Activated T-cell treated with anti-CD3 and anti-CD28 coated beads for 1 hour (primary cell): ENCODE measurements at places on chromosomes 6 and 20.

DNA sequence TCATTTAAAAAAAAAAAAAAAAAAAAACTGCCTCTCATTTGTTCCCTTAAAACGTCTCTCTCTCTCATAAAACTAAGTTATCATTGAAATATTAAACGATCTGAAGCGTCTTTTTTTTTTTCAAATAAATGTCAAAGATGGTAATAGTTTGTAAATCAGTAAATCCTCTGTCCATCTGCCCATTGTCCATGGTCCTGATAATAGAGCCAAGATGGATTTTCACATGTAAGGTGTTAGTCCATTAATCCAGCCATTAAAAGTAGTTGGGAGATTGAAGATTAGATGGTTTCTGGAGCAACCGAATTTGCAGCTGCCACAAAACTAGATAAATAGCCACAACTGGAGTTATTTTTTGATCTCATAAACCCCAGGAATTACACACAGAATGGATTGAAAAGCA lies 145.8 kb upstream of the SNX9 start:
- no peak for DNase-seq

DNA sequence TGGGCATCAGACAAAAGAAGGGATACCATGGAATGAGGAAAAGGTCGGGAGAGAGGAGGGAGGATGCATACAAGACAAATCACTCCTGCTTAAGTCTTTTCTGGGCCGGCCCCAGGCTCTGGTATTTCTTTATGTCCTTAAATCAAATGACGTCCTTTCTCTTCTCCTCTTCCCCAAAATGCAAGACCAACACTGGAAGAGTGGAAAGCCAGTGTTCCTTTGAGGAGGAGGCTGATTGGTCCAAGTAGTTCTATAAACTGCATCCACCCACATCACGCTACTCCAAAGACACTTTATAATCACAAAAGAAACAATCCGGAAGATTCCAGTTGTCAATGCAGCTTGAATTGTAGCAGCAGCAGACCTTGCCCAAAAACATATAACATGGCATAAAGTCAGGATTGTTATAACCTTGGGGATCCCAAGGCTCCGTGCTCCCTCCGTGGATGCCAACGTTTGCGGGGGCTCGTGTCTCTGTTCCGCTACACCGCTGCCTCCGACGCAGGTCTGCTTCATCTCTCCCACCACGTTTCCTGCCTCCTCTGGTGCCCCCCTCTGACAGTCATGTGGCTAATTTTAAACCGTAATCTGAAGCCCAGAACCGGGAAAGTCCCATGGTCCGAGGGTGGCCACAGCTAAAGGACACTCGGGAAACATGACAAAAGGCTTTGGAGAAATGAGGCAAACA lies 47.1 kb downstream of the MCUR1 start:
- peak; percentile 24 for DNase-seq

GRCh38 chr6:143225929-143226328 lies 165.2 kb downstream of the AIG1 start:
- DNase-seq: no peak

DNA sequence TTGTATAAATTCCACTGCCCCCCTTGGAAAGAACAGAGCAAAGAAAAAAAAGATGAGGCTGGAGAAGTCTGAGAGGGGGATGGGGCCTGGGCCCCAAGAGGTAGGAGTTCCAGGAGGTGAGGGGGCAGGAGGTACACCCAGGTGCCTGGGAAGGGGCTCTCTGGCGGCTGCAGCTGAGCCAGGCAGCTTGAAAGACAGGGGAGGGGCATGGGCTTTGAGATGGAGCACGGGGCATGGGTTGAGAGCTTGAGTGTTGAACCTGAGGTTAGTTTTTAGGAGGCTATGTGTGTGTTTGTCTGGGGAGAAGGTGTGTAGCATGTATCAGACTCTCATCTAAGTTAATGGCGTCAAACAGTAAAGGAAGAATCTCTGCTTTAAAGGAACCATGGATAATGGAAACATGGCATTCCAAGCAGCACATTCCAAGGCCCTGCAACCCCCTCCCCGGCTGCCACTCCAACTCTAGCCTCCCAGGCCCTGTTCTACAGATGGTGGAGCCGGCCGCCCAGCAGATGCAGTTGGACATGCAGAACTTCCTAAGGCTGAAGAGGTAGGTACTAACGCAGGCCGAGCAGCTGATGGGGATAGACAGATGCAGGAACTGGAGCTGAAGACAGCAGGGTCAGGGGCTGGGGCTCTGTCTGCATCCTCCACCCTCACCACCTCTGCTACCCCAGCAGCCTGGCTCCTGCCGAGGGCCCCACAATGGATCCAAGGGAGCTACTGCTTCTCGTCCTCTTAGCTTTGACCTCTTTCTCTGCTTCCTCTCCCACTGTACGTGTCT lies 42.1 kb downstream of the MDFI start:
- DNase-seq: no peak

DNA sequence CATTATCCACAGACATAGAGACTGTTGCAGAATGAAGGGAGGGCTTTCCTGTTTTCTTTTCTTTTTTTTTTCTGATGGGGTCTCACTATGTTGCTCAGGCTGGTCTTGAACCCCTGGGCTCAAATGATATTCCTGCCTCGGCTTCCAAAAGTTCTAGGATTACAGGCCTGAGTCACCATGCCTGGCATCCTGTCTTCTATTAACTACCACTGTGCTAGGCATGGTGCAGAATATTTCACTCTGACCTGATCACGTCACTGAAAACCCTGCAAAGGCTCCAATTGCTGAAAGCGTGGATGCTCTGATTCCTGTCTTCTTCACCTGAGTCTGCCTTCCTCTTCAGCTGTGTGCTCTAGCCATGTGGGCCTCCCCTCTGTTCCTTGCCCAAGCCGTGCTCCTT lies 8.5 kb upstream of the DNMT3B start:
- no peak for DNase-seq

GRCh38 chr6:157376241-157376640 lies 4.7 kb upstream of the ZDHHC14 start:
- DNase-seq: no peak

- no peak for DNase-seq
These were observed 96.8 kb downstream of the B3GAT2 start for GRCh38 chr6:70860045-70860444.

DNA sequence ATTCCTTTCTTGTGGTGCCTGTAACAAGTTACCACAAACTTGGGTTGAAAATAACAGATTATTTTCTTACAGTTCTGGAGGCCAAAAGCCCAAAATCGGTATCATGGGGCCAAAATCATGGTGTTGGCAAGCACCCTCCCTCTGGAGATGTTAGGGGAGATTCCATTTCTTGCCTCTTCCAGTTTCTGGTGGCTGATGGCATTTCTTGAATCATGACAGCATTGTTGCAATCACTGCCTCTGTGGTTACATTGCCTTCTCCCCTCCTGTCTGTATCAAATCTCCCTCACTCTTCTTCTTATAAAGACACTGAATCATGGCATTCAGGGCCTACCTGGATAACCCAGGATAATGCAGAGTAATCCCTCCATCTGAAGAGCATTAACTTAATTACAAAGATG lies 17.9 kb upstream of the TENT5A start:
- DNase-seq: no peak

- no peak for DNase-seq
These were observed 120.4 kb upstream of the SLC2A12 start for GRCh38 chr6:134172706-134173365.

- DNase-seq: no peak
These were observed 3.1 kb downstream of the SHPRH start for GRCh38 chr6:145960918-145961589.

- DNase-seq: no peak
These were observed 197.3 kb downstream of the PREX1 start for GRCh38 chr20:48630342-48631075.

- peak; percentile 59 for DNase-seq
These were observed 41.1 kb upstream of the PTGIS start for GRCh38 chr20:49608752-49609670.

DNA sequence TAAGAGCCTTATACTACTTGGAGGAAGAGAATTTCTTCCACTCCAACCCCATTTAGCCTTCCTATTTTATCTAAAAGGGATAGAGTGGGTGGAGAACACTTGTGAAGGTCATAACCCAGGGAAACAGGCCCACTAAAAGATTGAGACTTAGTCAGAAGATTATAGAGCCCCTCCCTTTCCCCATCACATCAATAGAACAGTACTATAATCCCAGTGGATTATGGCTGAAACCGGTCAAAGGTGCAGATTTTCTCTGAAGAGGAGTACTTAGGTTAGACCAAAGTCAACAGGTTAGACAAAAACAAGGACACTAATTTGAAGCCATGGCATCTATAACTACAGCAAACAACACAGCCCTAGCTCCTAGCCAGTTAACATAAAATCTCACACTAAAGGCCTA lies 330.9 kb upstream of the NOX3 start:
- DNase-seq: no peak

DNA sequence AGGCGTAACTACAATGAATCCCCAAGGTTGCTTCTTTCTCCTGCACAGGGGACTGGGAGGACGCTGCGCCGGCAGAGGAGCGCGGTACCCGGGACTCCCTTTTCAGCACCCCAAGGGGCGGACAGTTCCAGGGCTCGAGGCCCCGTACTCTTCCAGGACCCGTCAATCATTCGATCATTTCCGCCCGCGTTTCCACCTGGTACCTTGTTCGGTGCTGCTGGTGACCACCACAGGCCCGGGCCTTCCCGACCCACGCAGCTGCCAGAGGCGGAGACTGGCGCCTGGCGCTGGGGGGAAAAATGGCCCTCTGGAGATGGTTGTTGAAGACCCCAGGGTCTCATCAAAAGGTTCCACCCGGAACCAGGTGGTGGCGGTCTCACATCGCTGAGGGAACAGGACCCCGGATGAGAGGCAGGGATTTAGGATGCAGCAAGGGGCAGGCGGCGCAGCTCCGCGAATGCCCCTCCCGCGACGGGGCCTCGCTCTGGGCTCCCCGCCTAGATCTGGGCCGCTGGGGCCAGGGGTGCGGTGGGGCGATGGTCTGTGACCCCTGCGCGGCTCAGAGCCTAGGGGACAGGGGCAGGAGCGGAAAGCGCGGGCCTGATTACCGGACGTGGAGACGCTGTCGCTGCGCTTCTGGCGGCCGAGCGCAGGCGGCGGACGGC lies 744 bp downstream of the VSX1 start:
- DNase-seq: no peak

- DNase-seq: no peak
These were observed 2.0 kb upstream of the GTSF1L start for GRCh38 chr20:43728686-43729255.

- no peak for DNase-seq
These were observed 30.5 kb downstream of the COL20A1 start for GRCh38 chr20:63323357-63323981.

GRCh38 chr6:43876602-43877001 lies 106.6 kb downstream of the VEGFA start:
- no peak for DNase-seq

DNA sequence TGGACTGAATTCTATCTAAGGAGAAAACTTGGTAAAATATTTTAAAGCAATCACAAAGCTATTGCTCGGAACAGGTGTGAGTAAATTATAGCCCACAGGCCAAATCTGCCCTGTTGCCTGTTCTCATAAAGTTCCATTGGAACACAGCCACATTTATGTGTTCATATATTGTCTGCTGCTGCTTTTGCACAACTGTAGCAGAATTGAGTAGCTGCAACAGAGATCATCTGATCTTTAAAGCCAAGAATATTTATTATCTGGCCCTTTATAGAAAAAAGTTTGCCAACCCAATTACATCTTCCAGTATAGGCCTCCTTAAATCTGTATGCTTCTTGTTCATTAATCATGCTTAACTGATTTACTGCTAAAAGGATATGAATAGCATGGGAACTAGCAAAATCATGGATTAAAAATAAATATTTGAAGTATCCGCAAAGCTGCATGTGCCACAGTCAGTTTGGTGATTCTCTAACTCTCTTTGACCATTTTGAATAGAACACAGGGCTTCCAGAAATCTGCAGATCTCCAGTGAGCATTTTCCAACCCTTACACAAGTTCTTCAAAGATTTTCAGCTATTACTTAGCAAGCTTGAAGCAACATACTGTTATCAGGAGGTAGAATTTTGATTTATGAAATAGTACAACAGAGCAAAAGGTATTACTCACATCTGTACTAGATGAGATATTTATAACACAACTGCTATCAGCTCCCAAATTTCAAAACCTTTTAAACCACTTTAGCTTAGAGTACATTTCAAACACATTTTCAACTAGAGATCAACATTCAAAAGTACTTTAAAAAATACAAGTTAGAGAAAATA lies 312.6 kb upstream of the ID4 start:
- DNase-seq: no peak

GRCh38 chr6:89941031-89941762 lies 46.9 kb downstream of the GJA10 start:
- DNase-seq: no peak

DNA sequence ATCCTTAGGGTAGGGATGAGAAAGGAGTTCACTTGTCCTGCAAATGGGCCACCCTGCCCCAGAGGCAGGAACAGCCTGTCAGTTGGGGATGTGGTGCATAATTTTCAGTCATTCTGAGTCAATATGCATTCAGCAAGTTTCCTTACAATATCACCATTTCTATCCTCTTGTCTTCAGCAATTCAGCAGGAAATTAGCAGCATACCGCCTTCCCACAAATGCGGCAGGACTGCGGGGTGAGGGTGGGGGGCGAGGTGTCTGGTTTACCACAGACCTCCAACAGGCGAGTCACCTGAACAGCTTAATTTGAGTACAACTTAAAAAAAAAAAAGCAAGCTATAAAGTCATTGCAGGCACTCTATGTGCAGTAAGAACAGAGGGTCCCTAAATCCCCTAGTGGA lies 126.8 kb downstream of the MAP3K7 start:
- DNase-seq: no peak

DNA sequence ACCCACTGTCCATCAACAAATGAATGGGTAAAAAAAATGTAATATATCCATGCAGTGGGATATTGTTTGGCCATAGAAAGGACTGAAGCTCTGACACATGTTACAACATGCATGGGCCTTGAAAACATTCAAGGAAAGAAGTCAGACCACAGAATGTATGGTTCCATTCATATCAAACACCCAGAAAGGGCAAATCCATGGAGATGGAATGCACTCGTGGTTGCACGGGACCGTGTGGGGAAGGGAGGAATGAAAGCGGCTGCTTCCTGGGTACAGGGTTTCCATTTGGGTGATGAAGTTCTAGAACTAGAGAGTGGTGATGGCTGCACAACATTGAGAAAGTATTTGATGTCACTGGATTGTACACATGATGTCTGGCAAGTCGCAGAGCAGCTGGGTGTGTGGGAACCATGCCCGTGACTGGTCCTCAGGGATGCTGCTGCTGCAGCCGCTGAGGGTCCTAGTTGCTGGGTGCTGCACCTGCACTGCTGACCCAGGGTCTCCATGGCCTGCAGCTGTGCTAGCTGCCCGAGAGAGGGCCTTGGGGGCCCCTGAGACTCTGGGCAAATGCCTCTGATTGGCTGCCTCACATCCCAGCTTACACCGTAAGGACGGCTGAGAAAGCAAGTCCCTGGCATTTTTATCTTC lies 220.3 kb downstream of the NRN1 start:
- no peak for DNase-seq

GRCh38 chr20:63704749-63705117 lies 3.0 kb downstream of the ARFRP1 start:
- DNase-seq: no peak

- no peak for DNase-seq
These were observed 45.2 kb downstream of the DPPA5 start for GRCh38 chr6:73308712-73309534.

- DNase-seq: no peak
These were observed 148.7 kb upstream of the JARID2 start for GRCh38 chr6:15096894-15097837.

- no peak for DNase-seq
These were observed 15.6 kb upstream of the VSX1 start for GRCh38 chr20:25097498-25097897.

- DNase-seq: no peak
These were observed 320.2 kb upstream of the CHD6 start for GRCh38 chr20:41938353-41938752.

- DNase-seq: no peak
These were observed 65.8 kb downstream of the TBC1D7 start for GRCh38 chr6:13262302-13263230.

GRCh38 chr6:118594877-118595276 lies 46.8 kb downstream of the PLN start:
- DNase-seq: no peak
